Eye (tissue), 1 donor: ENCODE measurements at places on chromosomes 7 and 10.

DNA sequence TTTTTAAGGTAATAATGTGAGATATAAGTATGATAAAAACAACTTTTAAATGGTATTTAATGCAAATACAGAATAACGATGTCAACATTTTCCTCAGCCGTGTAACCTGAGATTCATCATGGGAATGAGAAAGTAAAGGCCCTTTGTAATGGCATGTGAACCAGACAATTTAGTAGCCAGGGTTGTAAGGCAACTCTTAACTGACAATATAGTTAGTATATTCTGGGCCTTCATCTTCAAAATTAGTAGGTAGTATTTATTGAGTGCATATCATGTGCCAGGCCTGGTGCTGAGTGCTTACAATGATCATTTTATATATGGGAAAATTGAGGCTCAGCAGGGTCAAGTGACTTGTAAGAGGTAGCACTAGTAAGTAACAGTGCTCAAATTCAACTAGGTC, 10.6 kb downstream of the LSM8 start:
- DNase-seq: no peak

DNA sequence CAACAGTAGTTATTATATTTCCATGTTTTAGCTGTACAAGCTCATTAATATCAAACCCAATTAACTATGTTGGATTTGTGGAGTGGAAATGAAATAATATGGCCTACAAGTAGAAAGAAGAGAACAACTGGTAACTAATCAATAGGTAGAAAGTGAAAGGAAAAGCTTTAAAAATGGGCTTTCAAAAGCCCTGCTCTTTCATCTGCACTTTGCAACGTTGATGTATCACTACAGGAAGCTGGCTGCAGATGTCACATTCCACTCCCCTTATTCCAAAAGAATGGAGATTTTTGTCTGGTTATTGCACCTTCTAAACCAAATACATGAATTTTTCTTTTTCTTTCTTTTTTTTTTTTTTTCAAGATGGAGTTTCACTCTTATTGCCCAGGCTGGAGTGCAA, 11.7 kb upstream of the MKI67 start:
- DNase-seq: no peak

DNA sequence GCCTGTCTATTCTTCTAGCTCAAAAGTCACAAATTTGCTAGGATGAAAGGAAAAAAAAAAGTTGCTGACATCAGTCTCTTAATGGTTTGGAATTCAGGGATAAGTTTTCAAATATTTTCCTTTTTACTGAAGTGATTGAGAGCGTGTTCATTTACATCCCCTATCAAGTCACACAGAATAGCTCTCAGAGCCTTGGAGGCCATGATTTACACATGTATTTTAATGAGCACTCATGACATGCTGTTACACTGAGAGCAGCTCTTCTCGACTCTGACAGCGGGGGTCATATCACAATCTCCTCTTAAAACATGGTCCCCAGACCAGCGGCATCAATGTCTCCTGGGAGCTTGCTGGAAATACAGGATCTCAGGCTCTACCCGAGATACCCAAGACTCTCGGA, 232.7 kb downstream of the POU6F2 start:
- DNase-seq: no peak

DNA sequence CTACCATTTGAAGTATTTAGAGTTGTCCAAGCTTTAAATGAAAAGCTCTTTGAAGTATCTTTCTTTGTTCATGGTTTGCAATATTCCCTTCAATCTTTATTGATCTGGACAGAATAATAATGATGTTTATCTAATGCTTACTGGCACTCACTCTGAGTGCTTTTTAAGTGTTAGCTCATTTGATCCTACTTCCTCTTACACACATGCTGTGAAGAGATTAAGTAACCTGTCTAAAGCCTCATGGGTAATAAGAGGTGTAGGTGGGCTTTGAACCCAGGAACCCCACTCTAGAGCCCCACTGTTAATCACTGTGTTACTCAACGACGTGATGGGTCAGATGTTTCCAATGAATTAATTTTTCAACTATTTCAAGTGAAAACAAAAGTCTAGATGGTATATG, 31.1 kb upstream of the ADD3 start:
- peak; percentile 39 for DNase-seq

DNA sequence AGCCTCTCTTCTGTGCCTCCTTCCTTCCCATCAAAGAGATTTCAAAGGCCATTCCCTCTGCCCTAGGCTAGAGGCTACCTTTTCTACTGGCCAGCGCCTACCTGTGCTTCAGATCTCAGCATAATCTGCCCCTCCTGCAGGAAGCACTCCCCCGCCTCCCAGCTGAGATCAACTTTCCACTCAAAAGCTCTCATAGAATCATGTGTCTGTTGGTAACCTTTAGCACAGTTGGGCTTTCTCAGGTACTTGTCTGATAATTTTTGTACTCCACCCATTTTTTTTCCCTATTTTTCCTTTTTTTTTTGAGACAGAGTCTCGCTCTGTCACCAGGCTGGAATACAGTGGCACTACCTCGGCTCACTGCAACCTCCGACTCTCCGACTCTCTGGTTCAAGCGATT, 231.0 kb upstream of the PRSS58 start:
- DNase-seq: no peak

DNA sequence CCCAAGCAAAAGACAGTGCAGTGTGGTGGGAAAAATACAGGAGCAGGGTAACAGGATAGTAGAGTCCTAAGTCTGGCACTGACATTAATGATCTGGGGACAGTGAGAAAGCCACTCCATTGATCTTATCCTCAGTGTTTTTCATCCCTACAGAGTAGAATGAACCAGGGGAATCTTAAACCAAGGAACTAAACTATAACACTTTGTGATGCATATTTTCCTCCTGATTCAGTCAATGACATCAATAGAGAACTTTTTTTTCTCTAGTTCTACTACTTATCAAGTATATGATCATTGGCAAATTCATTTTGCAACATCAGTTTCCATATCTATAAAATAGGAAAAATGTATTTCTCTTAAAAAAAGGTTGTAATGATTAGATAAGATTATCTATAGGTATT, 151.1 kb downstream of the TMEM26 start:
- no peak for DNase-seq

GRCh38 chr7:48042216-48042615, 6.9 kb downstream of the C7orf57 start:
- no peak for DNase-seq

DNA sequence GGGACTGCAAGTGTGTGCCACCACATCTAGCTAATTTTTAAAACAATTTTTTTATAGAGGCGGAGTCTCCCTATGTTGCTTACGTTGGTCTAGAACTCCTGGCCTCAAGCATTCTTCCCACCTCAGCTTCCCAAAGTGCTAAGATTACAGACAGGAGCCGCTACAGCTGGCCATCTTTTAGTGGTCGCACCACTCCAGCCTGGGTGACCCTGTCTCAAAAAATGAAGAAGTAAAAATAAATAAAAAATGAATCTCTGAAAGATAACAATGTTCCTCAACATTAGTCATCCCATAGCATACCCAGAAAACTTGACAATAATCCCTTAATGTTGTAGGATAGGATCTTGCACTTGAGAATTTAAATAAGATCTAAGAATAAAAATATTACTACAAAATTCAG, 18.2 kb downstream of the WBP1L start:
- no peak for DNase-seq

DNA sequence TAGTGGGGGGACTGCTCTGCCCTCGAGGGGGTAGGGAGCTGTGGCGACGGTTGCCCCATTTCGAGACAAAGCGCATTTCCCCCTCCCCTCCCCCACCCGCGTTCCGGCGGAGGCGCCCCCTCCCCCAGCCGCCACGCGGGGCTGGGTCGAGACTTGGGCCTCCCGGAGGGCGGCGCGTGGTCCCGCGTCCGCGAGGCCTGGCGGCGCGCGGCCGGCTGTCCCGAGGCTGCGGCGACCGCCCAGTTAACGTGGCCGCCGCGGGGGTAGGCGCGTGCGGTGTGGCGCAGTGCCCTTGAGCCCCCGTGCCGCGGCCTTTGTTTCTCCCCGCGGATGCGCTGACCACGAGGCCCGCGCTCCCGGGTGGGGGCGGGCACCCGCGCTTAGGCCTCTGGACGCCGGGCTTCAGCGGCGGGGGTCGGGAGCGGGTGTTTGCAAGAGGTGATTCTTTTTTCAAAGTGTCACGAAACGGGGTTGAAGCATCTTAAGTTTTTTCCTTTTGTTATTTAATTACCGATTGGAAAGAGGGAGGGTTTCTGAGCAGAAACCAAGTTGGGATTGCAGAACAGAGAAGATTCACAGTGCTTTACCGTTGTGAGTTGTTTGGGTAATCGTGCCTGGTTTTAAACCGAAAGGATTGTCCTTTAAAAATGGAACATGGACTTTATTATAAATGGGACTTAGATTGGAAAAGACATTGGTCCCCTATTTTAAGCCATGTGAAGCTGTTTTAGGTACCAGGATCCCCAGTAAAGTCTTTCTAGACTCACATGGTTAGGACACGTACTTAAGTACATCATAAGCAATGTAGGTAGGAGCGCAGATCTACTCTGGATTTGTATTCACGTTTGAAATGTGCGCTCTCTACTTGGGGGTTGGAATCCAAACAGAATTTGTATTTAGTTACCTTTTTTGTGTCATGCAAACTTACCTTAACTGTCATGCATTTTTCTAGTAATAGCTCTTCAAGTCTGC, 760 bp downstream of the CBX3 start:
- DNase-seq: peak; percentile 69

DNA sequence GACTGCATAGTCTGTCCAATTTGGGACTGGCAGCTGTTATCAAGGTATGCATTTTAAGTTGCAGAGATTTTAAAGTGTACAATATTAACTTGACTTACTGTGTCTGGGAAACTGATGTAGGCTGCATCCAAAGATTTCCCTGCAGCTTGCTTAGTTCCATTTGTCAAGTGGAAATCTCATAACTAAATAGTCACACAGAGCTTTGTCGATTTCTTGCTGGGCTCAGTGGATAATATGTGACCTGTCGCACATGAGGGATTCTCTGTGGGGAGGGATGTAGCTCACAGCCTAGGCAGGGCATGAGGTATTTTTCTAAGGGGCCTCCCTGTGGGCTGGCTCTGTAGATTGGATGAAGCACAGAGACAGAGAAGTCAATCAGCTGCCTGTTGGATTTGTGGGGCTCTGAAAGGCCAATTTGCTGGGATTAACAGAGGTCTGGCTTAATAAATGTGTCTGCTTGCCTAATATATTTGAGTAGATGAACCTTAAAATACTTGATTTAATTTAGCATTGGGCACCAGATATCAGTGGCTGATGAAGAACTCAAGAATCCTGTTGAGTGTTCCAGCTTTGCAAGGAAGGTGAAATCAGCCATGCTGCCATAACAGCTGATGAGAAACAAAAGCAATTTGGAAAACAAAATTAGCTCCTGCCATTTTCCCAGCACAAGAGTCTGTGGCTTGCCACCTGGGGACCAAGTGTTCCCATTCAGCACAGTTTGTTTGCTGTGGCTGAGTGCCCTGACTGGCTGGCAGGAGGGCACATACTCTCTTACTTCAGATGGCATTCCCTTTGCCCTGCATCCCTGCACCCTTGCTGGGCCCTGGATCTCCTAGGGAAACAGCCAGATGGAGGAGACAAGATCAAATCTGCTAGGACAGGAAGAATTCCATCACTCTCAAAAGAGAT, 598.5 kb downstream of the SORCS3 start:
- DNase-seq: no peak

DNA sequence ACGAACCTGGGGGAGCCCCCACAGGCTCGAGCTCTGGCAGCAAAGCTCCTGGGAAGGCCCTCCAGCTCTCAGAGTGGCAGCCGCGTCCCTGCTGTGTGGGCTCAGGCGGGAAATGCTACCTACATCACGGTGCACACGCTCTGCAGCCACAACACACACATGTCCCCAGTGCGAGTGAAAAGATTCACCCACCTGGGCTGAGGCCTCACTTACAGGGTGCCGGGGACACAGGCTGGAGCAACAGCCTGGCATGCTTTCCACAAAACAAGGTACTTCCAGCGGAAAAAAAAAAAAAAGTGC, 410.4 kb upstream of the FOXK1 start:
- no peak for DNase-seq

GRCh38 chr7:106514881-106515280, 146.1 kb downstream of the CCDC71L start:
- DNase-seq: no peak

DNA sequence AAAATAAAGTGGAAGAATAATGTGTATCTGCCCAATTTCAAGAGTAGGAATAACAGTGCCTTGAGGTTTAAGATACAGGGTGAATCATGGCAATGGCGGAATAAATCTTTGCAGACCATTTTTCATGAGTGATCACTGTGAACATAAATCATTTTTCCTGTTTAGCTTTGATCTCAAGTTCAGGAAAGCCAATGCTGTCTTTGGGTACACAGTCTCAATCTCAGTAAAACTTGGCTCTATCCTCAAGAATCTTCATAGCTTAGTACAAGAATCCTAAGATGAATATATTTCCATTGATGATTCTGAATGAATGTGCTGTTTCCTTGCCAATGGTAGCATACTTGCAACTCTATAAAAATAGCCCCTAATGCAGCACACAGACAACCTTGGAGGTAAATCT, 6.8 kb downstream of the NAMPT start:
- DNase-seq: no peak

DNA sequence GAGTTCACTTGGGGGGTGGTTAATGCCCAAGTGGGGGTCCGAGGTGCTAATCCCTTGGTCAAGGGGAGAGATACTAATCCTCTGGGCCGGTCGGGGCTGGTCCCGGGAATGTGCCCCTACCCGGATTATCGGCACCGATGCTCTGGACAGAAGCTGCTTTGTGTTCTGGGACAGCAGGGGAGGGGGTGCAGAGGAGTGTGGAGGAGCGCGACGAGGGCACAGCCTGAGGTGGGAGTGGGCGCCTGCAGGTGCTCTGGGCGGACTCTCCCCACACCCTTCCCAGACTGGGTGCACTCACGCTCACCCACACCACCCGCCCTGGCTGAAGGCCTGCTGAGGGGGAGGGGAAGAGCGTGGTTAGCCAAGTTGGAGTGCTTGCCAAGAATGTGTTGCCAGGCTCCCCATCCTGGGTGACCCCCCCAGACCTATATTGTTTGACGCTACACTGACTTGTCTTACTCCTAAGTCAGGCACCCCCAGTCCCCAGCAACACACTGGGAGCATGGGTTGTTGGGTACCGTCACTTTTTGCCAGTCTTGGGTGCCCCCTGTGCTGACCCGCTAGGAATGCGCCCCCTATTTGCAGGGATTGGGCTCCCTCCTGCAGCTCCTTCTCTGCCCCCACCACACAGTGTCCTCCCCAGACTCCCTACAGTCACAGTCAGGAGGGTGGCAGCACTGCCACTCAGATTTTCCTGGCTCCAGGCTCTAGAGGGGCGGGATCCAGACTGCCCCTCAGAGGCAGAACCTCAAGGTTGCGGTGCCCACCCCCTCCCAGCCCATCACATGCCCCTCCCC, 1.2 kb downstream of the SLC4A2 start:
- DNase-seq: peak; percentile 64

- peak; percentile 17 for DNase-seq
Observed at GRCh38 chr10:73650537-73651331, 5.1 kb downstream of the SYNPO2L start.
